ENCODE measurements at places on chromosomes 12 and 14. TPM values are rescaled to one million over a fixed set of nuclear protein-coding genes. Genes with fewer than 3 reads are reported as not detected.

DNA sequence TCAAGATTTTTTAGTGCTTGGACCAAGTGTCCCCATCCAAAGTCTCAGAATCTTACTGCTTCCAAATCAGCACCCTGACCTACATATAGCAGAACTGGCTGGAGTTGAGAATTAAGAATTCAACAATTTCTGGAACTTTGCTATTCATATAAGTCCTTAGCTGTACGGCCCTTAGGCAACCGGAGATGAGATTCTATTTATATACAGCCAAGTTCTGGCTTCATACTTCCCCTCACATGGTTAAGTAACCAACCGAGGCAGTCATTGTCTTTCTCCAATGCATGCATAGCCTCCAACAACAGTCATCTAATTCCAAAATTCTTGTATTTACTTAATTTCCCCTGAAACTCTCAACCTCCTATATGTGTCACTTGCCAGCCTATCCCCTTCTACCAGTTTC, 76.6 kb downstream of the SINHCAF start:
- DNase-seq = no peak

DNA sequence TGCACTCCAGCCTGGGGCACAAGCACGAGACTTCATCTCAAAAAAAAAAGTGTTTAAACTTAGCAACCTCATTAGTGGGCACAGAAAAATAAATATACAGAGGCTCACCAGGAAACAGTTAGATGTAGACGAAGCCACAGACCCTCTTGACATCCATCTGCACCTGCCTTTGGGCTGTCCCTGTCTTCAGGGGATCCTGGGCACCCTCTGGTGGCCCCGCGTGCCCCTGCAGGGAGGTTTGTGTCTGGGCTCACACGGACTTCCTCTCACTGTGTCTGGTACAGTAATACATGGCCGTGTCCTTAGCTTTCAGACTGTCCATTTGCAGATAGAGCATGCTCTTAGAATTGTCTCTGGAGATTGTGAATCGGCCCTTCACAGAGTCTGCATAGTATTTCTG, 916.5 kb downstream of the TMEM121 start:
- no peak for DNase-seq

DNA sequence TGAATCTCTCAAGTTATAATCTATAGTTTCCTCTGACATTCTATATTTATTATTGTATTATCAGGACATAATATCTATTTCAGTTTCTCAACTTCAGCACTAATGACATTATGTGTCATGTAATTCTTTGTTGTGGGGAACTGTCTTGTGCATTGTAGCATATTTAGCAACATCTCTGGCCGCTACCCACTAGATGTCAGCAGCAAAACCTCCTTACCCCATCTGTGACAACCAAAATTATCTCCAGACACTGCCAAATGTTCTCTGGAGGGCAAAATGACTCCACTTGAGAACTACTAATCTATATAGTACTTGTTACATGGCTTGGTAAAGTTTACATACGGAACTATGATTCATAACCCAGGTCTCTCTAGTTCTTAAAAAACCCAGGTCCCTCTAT, 110.2 kb downstream of the RASSF9 start:
- no peak for DNase-seq

- DNase-seq = peak; percentile 65
These were observed 47.1 kb downstream of the MLXIP start for GRCh38 chr12:122125452-122126341.

- DNase-seq = no peak
These were observed 195.6 kb upstream of the FLRT2 start for GRCh38 chr14:85334316-85334715.

- no peak for DNase-seq
These were observed 3.2 kb upstream of the SYNE3 start for GRCh38 chr14:95519699-95520098.

DNA sequence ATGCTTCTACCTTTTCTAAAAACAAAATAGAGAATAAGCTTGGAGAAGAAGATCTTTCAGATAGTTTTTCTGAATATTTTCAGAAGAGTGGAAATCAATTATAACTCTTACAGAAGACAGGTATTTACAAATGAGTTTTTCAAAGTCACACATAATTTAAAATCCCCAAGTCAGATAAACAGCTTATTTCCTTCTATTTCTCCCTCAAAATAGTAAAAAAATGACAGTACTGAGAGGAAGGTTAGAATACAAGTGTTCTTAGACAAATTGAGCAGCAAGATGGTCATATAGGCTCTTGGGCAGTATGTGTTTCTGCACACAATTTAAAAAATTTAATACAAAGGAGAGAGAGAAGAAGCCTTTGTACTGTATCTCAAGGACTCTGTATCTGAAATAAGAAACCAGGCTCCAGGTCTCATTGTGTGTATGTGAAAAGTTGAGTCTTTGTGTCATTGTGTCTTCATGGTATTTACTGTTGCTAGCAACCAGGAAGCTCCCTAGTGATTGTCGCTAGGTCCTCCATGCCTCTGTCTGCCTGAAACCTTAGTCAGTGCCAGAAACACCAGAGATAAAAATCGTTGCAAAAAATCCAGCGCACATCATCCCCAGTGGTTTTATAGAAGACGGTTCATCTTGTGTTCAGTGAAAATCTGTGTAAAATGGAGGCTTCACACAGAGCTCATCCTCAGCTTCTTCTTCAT, 12.9 kb upstream of the TUBA1A start:
- DNase-seq = no peak

DNA sequence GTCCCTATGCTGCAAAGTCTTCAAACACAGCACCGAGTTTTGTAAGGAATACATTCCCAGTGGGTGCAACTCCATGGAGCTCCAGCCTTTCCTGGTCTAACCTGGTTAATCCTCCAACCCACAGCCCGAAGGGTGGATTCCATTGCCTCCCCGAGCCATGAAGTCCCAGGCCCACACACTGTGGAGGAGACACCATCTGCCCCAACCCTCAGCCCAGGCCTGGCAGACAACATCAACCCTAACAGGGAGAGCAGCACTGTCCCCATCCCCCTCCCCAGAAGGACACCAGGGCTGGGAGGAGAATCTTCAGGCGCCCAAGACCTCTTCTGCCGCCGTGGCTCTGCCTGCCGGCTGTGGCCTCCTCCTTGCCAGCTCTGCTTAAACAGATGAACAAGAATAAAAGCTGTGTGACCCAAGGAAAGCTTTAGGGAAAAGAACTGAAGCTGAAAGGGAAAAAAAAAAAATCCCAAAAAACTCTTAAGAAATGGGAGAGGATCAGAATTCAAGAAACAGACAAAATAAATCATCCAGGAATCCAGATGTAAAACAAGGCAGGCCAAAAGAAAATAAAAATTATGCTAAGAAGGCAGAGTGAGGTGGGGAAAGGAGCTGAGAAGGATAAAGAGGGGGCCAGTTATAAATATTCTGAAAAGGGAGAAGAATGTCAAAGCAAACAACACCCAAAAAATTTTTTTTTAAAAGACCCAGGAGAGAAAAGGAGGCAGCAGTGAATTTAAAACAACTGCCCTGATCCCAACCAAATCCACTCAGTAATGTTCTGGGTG, 16.0 kb upstream of the ZFP36L1 start:
- DNase-seq = no peak

DNA sequence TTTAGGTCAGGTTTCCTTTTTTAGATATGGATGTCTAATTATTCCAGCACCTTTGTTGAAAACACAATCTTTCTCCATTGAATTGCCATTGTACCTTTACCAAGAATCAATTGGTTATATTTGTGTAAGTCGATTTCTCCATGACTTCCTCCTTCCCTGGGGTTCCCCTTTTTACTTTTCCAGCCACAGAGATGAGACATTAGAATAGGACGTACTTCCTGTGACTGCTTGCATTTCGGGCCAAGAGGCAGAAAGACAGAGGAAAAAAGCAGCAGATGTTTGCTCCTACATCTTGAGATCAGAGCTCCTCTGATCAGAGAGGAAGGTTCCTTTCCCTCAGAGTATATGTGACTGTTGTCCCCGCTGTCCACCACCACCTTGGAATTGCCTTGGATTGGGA, 453.7 kb upstream of the RGS6 start:
- no peak for DNase-seq

GRCh38 chr12:107992870-107993451, 136.1 kb upstream of the WSCD2 start:
- no peak for DNase-seq

DNA sequence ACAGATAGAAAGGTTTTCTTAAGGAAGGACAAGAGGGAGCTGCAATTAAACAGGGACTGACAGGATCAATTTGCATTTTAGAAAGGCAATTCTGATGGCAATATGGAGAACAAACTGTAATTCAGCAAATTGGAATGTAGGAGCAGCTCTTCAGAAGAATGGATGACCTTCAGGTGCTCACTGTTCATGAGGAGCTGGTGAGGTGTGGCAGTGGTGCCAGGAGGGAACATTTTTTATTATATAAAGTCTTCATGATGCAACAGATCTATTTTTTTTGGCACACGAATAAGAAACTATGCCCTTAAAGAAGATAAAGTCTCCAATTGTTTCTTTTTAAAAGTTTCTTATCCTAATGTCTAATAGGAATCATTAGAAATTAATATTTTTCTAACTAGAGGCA, 151.7 kb downstream of the SLC38A4 start:
- no peak for DNase-seq

- DNase-seq = no peak
These were observed 162.1 kb downstream of the ZFP36L1 start for GRCh38 chr14:68630611-68631393.

- DNase-seq = no peak
These were observed 33.3 kb upstream of the TBX5 start for GRCh38 chr12:114439261-114439683.

DNA sequence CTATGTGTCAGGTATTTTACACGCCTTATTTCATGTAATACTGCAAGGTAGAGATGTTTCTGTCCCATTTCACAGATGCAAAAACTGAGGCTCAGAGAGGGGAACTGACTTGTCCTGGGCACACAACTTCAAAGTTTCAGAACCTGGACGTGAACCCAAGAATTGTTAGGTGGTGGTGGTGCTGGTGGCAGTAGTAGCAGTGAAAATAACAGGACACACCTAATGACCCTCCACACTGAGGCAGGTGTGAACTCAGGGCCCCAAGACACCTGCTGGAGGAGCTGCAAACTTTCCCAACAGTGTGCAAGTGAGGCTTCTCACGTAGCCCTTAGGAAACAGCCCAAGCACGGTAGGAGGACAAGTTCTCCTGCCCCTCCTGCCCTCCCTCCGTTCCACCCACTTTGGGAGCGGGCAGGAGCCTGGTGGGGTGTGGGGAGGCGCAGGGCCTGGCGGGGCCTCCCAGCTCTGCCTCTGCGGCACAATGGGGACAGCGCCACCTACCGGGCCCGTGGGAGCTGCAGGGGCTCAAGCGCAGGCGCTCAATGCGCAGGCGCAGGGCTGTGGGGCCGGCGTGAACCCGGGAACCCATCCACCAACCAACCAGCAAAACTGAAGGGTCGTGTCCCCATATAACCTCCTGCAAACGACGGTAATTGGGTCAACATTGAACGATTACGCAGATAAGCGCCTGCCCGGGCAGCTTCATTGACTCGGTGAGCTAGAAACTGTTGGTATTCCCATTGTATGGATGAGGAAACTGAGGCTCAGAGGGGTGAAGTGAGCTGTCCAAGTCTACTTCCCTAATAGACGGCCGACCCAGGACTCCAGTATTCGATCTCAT, 12.0 kb upstream of the TRPV4 start:
- peak; percentile 92 for DNase-seq

- no peak for DNase-seq
These were observed 64.7 kb downstream of the MSRB3 start for GRCh38 chr12:65343230-65343629.

GRCh38 chr14:93183596-93184317, 940 bp downstream of the MOAP1 start:
- no peak for DNase-seq

- no peak for DNase-seq
These were observed 29.1 kb downstream of the SLC16A7 start for GRCh38 chr12:59624732-59625460.

DNA sequence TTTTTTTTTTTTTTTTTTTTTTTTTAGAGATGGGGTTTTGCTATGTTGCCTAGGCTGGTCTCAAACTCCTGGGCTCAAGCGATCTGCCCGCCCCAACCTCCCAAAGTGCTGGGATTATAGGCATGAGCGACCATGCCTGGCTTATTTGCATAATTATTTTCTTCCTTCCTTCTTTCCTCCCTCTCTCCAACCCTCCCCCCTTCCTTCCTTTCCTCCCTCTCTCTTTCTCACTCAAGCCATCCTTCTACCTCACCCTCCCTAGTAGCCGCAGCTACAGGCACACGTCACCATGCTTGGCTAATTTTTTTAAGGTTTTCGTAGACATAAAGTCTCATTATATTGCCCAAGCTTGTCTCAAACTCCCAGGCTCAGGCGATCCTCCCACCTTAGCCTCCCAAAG, 83.8 kb downstream of the PEBP1 start:
- DNase-seq = no peak

DNA sequence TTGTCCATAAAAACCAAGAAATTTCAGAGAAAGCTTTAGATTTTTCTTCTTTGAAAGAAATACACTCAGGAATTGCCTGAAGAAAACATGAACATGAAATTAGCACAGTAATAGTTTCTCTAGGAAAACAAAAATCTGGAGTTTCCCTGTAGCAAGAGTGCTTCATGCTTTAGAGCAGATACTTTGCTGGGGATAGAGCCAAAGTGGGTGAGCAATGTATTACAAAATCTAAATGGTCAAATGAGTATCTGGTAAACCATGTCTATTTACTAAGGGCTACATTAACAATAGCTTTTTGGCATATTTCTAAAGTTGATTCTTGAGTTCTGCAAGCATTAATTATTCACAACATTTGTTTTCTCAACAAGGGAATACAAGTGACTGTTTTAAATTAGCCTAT, 26.2 kb downstream of the AVPR1A start:
- DNase-seq = no peak

GRCh38 chr12:133156125-133156690, 25.1 kb upstream of the ZNF268 start:
- no peak for DNase-seq

GRCh38 chr12:74775276-74775675, 237.6 kb downstream of the ATXN7L3B start:
- no peak for DNase-seq

DNA sequence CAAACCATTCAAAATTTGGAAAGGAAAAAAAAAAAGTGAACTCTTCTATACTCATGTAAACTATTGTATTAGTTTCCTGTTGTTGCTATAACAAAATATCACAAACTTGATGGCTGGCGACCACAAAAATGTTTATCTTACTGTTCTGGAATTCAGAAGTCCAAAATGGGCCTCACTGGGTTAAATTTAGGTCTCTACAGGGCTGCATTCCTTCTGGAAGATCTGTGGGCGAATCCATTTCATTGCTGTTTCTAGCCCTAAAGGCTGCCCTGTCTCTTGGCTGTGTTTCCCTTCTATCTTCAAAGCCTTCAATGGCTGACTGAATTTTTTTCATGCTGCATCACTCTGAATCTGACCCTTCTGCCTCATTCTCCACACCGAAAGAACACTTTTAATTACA, 105.1 kb upstream of the NAV3 start:
- no peak for DNase-seq

DNA sequence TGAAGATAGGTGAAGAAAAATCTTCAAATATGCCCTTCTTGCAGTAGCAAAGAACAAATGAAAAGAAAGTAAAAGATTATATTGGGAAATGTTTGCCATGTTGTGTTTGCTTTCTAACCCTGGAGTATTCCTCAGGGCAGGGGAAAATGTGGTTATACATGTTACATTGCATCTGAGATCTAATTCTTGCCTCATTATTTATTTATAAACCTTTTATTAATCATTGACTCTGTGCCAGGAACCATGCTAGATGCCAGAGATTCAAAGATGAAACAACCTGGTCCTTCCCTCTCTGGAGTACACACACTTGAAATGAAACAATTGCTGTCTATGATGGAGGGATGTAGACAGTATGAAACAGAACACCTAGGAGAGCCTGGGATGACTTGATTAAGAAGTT, 128.1 kb upstream of the HMGA2 start:
- DNase-seq = no peak

Gene KCNH3
- total RNA-seq = 0.16 TPM

Gene GZMH
- total RNA-seq = 0.48 TPM

Gene C1R
- total RNA-seq = 1,857 TPM

Gene CELA1
- not detected for total RNA-seq

Gene KRT7
- 5.9 TPM for total RNA-seq

Gene NFATC4
- total RNA-seq = 1.7 TPM

All from right lobe of liver (tissue), 6 donors.